Left lung (tissue), 14 donors: ENCODE measurements at places on chromosomes 16 and 17. TPM values are rescaled to one million over a fixed set of nuclear protein-coding genes. Genes with fewer than 3 reads are reported as not detected.

PRDM7 gene
- polyA plus RNA-seq = 0.76 TPM

PSME3 gene
- polyA plus RNA-seq = 76.7 TPM

RPS15A gene
- 3,133 TPM for polyA plus RNA-seq

ARHGDIG gene
- polyA plus RNA-seq = 1.2 TPM

CLEC16A gene
- polyA plus RNA-seq = 21.4 TPM

EVPL gene
- 53.1 TPM for polyA plus RNA-seq
